ENCODE measurements at places on chromosomes 12 and 14.

GRCh38 chr12:106189341-106189740 lies 50.6 kb upstream of the NUAK1 start:
- DNase-seq, result no peak

DNA sequence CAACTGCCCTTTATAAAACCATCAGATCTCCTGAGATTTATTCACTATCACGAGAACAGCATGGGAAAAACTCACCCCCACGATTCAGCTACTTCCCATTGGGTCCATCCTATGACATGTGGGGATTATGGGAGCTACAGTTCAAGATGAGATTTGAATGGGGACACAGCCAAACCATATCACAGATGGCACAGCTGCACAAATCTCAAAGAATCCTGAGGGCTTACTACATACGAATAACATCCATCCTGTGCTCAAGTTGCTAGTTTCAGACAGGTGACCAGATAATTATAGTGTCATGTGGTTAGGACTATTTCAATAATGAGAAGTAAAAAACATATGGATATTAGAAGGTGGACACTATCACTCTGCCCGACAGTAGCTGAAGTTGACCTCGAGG lies 211.2 kb downstream of the NUAK1 start:
- DNase-seq, result no peak

DNA sequence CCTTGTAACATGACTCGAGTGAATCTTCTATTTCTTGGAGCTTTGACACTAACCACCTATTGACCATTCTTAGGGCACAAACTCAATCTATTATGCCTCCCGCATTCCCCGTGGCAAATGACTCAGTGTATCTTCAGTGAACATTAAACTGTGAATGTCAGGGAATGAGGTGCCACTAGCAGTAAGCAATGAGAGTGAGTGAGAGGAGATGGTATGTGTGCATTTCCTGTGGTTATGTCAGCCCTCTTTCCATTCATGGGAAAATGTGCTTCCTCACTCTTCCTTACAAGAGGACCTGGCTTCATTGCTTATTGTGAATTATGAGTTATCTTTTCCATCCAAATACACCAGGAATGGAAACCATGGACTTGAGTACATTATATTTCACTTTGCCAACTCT lies 229.2 kb downstream of the EMP1 start:
- no peak for DNase-seq

- DNase-seq, result no peak
These were observed 10.2 kb upstream of the PRMT8 start for GRCh38 chr12:3480764-3481163.

DNA sequence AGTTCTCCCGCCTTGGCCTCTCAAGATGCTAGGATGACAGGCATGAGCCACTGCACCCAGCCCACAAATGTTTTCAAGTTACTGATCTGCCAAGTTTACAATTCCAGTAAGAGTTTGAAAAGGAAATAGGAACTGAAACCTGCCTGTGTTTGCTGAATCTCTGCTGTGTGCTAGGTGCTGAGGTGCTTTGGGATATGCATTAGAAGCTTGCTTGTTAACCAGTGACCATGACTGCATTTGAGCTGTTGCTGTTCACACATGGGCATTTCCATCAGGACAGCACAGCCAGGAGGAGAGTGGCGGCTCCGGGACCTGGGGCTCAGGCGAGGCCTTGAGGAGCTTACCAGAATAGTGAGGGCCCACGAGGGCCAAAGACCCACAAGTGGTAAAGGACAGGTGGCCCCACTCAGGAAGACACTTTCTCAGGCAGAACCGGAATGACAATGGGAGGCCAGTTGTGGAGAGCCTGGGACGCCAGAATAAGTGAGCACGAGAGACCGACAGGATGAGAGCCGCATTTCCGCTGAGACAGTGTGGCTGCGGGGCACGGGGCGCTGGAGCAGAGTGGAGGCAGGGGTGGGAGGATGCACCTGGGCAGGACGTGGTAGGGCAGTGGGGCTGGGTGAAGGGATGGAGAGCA lies 54.5 kb upstream of the MMP17 start:
- peak; percentile 61 for DNase-seq

- DNase-seq, result no peak
These were observed 84.6 kb upstream of the MAX start for GRCh38 chr14:65186951-65187350.

- no peak for DNase-seq
These were observed 13.3 kb downstream of the DNM1L start for GRCh38 chr12:32692358-32692757.

DNA sequence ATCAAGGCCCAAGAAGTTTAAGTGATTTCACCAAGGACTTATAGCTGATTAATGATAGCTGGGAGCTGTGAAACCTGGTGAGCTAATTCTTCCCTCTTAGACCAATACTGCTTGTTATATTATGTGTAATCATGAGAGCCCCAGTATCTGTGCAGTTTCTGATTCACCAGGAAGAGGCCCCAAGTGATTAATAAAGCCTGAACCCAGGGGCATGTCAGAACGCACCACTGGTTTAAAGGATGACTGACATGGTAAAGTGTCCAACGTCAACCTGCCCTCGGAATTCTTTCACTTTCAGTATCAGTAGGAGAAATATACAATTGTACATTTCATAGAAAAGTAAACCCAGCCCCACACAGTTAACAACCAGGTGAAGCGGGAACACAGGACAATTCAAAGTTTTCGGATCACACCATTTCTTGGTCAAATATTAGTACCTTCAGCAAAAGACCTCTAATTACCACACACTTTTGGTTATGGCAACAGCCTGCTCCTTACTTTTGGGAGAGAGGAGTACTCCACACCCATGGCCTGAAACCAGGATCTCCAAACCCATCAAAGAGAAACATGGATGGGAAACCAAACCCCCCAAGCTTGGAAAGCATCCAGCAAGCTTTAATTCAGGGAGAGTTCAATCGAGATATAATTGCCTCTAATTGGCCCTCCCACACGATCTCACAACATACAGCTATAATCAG lies 28.5 kb downstream of the TMCC3 start:
- no peak for DNase-seq

- peak; percentile 7 for DNase-seq
These were observed 8.8 kb downstream of the EIF2B2 start for GRCh38 chr14:75011356-75011994.

GRCh38 chr12:117540011-117540410 lies 178.6 kb upstream of the NOS1 start:
- no peak for DNase-seq

- no peak for DNase-seq
These were observed 117.0 kb downstream of the NTN4 start for GRCh38 chr12:95673576-95673975.

- no peak for DNase-seq
These were observed at the start of gene IFI27 for GRCh38 chr14:94110552-94111181. IFI27 (plus strand) TSS chr14:94110736.

- DNase-seq, result peak; percentile 46
These were observed 1.4 kb upstream of the ABCD2 start for GRCh38 chr12:39620659-39621658.
